ENCODE measurements at places on chromosomes 3 and 15.

DNA sequence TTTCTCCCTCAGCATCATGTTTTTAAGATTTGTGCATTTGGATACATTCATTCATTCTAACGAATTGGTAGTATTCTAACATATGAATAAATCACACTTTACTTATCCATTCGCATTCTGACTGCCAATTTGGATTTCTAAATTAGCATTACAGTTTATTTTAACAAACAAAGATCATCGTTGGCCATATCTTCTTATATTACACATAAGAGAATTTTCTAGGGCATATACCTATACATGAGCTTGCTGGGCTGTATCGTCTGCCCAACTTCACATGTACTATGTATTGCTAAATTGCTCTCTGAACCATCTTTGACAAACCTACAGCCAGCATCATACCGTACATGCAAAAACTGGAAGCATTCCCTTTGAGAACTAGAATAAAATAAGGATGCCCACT, 265.8 kb upstream of the PPP2R3A start:
- no peak for DNase-seq

DNA sequence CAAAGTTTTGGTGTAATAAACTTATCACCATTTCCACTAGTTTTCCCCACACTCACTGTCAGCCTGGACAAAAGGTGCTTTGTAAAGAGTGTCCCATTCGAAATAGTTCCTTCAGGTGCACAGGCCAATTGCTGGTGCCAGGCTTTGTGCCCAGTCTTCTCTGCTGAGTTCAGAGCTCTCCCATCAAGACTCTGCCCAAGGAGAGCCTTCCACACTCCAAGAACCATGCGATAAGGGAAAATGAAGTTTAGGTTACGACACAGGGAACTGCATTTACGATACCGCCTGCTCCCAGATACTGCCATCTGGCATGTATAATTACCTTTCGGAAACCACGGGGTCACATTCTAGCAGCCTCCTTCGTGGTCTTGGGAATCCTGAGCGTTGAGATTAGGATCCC, 379.6 kb downstream of the MECOM start:
- no peak for DNase-seq

DNA sequence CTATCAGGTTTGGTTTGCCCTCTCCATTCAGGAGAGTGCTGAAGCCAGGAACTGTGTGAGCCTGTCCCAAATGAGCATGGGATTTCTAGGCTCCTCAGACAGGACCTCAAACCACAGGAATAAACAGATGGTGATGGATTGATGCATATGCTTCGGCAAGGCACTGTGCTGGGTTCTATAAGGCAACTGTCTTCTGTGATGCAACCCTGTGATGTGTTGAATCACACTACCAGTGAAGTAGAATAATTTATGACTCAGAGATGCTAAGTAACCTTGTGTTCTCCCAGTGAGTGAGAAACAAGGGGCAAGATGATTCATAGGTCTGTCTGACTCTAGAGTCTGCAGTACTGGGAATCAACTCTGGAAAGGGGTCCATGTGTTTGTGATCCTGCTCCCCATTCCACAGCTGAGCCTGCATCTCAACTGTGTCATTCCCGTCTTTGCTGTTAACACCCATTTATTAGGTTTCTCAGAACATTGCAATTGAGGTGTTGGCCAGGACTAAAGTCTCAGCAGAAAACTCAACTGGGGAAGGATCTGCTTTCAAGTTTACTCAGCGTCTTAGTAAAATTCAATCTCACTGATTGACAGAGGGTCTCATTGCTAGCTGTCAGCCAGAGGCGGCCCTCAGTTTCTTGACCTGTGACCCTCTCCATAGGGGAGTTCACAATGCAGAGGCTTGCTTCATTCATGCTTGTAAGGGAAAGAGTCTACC, 510.1 kb upstream of the CFAP20DC start:
- peak; percentile 5 for DNase-seq

GRCh38 chr15:74957476-74958035, 984 bp upstream of the RPP25 start:
- no peak for DNase-seq

DNA sequence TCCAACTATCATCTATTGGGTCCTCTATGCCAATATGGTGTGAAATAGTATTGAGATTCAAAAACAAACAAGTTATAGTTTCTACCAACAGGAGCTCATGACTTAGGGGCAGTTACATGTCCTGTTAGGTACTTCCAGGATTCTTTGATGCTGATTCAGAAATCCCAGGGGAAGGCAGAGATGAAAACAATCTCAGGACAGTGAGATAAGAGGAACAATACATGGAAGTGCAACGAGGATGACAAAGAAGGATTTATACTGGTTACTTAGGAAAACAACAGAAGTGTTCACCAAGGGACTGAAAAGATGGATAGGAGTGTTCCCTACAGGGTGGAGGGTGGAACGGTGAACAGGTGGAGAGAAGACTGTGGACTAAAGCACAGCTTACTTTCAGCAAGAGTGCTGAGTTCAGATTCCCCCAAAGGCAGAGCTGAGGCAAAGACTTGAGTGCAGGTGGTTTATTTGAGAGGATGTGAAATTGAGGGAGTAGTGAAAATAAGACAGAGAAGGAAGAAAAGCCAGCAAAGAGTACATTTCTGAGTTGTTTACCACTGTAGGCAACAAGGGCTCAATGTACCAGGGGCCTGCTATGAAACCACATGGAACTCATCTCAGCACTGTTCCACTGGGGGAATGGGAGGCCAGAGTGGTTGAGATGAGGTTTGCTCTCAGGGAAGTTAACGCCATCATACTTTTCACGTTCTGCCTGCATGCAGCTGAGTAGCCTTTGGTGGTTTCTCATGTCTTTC, 68.1 kb downstream of the TRIM69 start:
- no peak for DNase-seq

DNA sequence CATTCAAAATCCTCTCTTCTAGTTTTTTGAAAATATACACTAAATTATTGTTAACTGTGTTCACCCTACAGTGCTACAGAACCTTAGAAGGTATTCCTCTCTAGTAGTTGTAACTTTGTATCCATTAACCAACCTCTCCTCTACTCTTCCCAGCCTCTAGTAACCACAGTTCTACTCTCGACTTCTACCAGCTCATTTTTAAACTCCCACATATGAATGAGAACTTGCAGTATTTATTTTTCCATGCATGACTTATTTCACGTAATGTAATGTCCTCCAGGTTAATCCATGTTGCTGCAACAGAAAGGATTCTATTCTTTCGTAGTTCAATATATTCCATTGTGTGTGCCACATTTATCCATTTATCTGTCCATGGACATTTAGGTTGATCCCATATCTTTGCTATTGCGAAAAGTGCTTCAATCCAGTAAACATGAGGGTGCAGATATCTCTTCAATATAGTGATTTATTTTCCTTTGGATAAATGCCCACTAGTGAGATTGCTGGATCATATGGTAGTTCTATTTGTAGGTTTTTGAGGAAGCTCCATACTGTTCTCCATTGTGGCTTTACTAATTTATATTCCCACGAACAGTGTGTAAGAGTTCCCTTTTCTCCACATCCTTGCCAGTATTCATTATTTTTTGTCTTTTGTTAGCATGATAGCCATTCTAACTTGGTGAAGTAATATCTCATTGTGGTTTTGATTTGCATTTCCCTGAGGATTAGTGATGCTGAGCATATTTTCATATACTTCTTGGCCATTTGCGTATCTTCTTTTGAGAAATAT, 113.7 kb upstream of the SMAD3 start:
- no peak for DNase-seq
